ENCODE measurements at places on chromosomes 16 and 17. TPM values are rescaled to one million over a fixed set of nuclear protein-coding genes. Genes with fewer than 3 reads are reported as not detected.

GRCh38 chr16:89641458-89642119 lies 15.9 kb downstream of the CHMP1A start:
- peak overlapping the region; percentile 69 for H3K4me3 ChIP-seq
- H3K27ac ChIP-seq: no peak overlapping the region
- no peaks in the 10 kb centered on the region for H3K36me3 ChIP-seq
- H3K27me3 ChIP-seq: no peaks in the 10 kb centered on the region

GRCh38 chr17:39151943-39152818 lies 744 bp upstream of the PLXDC1 start:
- no peak overlapping the region for H3K27ac ChIP-seq
- H3K36me3 ChIP-seq: peaks cover 9% of the 10 kb centered on the region
- no peak for DNase-seq
- H3K4me1 ChIP-seq: peaks cover 24% of the 10 kb centered on the region
- peaks cover 77% of the 10 kb centered on the region for H3K27me3 ChIP-seq

GRCh38 chr17:67982034-67982640 lies 14.1 kb downstream of the C17orf58 start:
- H3K36me3 ChIP-seq: peaks cover 7% of the 10 kb centered on the region
- no peak overlapping the region for H3K27ac ChIP-seq
- H3K4me3 ChIP-seq: no peak overlapping the region
- H3K4me1 ChIP-seq: peaks cover 19% of the 10 kb centered on the region
- no peak for DNase-seq
- no peaks in the 10 kb centered on the region for H3K27me3 ChIP-seq

DNA sequence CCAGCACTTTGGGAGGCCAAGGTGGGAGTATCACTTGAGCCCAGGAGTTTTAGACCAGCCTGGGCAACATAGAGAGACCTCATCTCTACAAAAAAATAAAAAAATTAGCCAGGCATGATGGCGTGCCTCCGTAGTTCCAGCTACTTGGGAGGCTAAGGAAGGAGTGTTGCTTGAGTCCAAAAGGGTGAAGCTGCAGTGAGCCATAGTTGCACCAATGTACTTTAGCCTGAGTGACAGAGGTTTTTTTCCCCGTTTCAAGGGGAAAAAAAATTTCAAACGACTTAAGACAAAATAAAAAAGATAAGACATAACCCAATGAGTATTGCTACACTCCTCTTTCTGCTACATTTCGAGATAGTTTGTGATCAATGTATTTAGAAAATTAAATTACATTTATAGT lies 6.8 kb downstream of the DHX8 start:
- no peak for DNase-seq
- H3K4me3 ChIP-seq: no peak overlapping the region
- H3K36me3 ChIP-seq: peaks cover 17% of the 10 kb centered on the region
- H3K27ac ChIP-seq: no peak overlapping the region
- no peaks in the 10 kb centered on the region for H3K4me1 ChIP-seq

Gene SAMD14
- 28.7 TPM for total RNA-seq

DNA sequence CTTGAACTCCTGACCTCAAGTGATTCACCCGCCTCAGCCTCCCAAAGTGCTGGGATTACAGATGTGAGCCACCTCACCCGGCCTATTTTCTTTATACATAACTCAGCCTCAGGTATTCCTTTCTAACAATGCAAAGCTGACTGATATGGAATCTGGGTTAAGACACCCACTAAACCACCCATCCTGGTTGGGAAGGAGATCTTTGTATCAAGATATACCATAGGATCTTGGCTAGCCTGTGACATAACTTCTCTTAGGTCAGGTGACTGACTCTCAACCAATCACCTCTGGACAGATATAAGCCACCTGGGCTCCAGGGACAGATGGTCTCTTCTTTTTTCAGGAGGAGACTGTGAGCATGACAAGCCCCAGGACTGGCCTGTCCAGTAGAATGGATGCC lies 51.2 kb upstream of the NKD1 start:
- H3K36me3 ChIP-seq: no peaks in the 10 kb centered on the region
- peak overlapping the region; percentile 62 for H3K27ac ChIP-seq
- H3K4me3 ChIP-seq: no peak overlapping the region

Gene NTN1
- total RNA-seq: 10.1 TPM

DNA sequence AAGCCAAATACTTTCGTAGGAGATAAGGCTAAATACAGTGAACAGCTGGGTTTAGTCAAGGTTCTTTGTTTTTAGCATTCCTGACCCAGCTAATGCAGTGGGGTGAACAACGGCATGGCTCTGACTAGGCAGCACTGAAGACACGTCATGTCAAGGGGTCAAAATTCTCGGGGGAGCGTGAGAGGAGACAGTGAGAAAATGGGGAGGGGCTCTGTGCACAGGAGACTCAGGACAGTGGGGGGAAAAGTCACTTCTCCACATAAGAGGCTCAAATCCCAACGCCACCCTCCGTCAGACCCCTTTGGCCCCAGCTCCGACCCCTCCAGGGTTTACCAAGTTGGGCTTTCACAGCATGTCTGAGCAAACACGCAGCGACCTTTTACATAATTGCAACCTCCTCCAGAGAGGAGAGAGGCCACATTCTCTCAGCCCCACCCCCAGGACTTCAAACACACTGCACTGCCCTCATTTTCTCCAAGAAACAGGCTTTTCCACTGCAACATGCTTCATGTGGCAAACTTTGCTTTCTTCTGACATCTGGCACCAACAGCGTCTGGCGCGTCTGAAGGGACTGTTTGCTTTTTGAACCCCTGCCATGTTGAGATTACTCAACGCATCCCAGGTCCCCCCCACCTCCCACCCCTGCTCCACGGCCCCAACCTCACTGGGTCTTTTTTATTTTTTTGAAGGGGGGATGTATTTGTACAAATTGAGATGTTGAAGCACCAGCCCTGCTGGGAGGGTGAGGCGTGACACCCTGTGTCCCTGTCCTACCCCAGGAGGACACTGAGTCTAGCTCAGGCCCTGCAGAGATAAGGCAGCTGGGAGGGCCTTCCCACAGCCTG lies 30.0 kb downstream of the AXIN2 start:
- peak overlapping the region; percentile 74 for H3K4me3 ChIP-seq
- H3K36me3 ChIP-seq: peaks cover 46% of the 10 kb centered on the region
- H3K27ac ChIP-seq: peak overlapping the region; percentile 97

Gene PRR35
- total RNA-seq: not detected

DNA sequence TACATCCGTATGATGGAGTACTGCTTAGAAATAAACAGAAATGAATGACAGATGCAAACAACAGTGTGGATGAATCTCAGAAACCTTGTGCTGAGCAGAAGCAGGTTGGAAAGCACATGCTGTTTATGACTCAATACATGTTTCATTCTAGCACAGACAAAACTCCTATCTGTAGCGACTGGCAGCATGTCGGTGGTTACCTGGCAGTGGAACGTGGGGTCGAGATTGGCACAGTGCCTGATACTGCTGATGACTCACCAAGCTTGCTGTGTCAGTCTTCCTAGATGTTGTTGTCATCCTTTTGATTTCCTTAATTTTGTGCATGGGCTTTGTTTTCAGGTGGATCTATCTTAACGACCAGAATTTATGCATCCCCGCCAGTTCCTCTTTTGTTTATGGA lies 62.1 kb downstream of the GAN start:
- peaks cover 5% of the 10 kb centered on the region for H3K36me3 ChIP-seq
- no peak overlapping the region for H3K27ac ChIP-seq
- peaks cover 4% of the 10 kb centered on the region for H3K4me1 ChIP-seq

DNA sequence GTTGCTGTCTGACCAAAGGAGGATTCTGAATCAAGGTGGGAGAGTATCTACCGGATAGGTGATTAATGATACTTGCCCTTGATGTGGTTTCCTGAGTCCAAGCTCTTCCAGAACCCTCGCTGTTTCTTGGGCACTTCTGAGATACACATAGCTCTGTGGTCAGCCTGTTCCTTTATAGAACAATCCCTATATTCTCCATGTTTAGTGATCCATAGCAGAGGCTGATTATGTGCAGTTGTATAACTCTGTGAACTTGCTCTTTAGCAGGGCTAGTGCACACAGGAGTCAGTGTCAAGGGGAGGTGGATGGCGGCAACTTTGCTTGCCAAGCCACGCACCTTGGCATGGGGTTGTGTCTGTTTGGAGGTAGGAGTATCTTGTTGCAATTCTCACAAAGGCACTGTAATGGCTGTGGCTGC lies 36.1 kb downstream of the ARL4D start:
- no peak overlapping the region for H3K4me3 ChIP-seq
- no peak overlapping the region for H3K27ac ChIP-seq
- no peak for DNase-seq
- peaks cover 16% of the 10 kb centered on the region for H3K4me1 ChIP-seq
- H3K36me3 ChIP-seq: no peaks in the 10 kb centered on the region

- DNase-seq: no peak
- H3K36me3 ChIP-seq: no peaks in the 10 kb centered on the region
- H3K27ac ChIP-seq: no peak overlapping the region
- peaks cover 3% of the 10 kb centered on the region for H3K4me1 ChIP-seq
- no peak overlapping the region for H3K4me3 ChIP-seq
- H3K27me3 ChIP-seq: peaks cover 33% of the 10 kb centered on the region
These were observed 10.3 kb upstream of the MED9 start for GRCh38 chr17:17466511-17466910.

Gene ACSM2B
- total RNA-seq: not detected

DNA sequence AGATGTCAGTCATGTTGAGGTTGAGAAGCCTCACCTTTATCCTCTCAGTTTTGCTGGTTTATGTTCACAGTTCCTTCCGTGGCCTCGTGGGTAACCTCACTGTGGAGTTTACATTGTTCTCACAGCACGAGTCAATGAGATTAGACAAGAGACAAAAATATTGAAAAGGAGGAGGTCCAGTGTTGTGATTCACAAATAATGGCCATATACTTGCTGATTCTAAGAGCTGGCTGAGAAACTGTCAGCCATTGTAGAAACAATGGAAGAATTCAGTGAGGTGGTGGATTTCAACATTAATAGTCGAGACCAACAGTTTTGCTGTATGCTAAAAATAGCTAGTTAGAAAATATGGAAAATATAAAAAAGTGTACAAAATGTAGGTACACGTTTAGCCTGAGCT lies 176.4 kb upstream of the WSCD1 start:
- peaks cover 61% of the 10 kb centered on the region for H3K4me1 ChIP-seq
- peak overlapping the region; percentile 1 for H3K4me3 ChIP-seq
- no peak for DNase-seq
- H3K36me3 ChIP-seq: peaks cover 7% of the 10 kb centered on the region

- H3K27ac ChIP-seq: no peak overlapping the region
- peaks cover 51% of the 10 kb centered on the region for H3K27me3 ChIP-seq
- H3K4me1 ChIP-seq: no peaks in the 10 kb centered on the region
- H3K4me3 ChIP-seq: no peak overlapping the region
- DNase-seq: no peak
These were observed 482.8 kb downstream of the CDH13 start for GRCh38 chr16:83109490-83110125.
